Stimulated activated CD4-positive, alpha-beta T cell treated with anti-CD3 and anti-CD28 coated beads, TNF-alpha, amount 100 ng/mL, for 1 hour (primary cell): ENCODE measurements at places on chromosomes 5 and 9.
A peak's percentile ranks its signal among the peaks of the same experiment; 100 is the strongest.

DNA sequence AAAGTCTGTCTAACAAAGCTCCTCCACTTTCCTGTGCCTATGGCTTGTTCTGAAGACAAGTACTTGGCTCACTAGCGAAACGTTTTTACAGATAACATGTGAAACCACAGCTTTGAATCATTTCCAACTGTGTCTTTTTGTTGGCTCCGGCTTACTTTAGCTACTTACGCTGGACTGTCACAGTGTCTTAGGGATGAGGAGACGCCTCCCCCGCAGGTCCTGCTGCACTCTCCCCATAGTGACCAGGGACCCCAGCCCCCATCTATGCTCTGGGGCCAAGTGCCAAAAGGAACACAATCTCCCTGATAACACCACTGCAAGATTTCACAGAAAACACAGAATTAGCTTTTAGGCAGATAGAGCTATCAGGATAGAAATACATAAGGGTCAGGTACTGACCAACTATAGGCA is 219.1 kb downstream of the ADAMTS6 start:
- DNase-seq = no peak

GRCh38 chr9:89452561-89452960 is 45.4 kb downstream of the SEMA4D start:
- no peak for DNase-seq

DNA sequence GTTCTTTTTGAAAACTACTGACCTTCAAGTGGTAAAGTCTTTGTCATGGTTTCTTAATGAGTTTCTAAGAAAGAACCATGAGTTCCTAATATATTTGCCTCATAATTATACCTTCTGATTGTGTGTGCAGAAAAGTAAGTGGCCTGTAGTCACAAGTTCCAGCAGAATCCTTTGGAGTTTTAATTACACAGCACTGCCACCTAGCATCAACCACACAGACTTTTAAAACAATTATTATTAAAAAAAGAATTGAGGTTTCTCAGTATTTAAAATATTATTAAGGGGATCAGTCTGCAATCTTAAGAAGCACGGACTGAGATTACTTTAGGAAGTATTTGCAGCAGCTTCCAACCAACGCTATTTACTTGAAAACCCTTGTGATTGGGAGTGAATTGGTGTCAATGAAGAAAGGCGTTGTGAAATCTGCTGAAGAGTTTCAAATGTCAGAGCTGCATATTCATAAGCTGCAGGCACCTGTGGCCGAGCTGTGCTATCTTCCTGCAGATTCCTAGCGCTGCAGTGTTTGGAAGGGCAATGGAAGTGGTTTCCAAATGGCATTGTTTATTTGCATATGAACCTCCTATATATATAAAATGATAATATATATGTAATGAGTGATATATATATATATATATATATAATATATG is 1074.2 kb upstream of the WWC1 start:
- no peak for DNase-seq

- DNase-seq = no peak
Measured at GRCh38 chr9:31174681-31175080, 1209.8 kb upstream of the ACO1 start.

- DNase-seq = no peak
Measured at GRCh38 chr5:75234251-75234650, 2.4 kb downstream of the ANKRD31 start.

DNA sequence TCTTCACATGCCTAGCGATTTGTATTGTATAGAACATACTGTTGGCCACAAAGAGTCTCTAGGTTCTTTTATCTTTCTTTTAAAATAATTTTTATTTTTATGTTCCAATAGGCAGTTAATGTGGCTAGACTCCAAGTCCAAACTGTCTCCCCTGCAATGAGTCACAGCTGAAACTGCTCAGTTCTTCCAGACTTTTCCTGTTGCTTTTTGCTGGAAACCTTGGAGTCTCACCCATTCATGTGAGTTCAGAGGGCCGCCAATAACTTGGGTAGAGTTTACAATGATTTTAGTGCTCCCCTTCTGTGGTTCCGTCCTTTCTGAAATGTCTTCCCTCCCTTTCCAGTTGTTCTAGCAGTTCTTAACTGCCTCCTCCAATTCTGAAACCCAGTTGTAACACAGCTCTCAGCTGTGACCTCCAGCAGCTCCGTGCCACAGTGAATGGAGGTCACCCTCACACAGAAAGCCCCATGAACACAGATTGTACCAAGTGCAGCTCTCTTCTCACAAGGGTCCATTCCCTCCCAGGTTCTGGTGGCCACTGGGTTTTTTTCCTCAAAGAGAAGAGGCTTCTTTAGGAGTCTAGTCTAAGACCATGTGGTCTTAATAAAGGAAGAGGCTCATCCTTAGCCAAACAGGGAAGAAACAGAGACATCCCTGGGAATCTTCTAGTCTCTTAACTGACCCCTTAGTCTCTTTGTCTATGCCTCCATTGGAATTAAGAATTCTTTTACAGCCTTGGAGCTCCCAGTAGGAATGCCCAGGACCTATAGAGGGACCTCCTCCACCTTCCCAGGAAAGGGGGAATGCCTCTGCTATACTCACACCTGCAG is 198.5 kb downstream of the SPOCK1 start:
- DNase-seq = no peak

GRCh38 chr9:132585954-132586829 is 3.8 kb downstream of the BARHL1 start:
- no peak for DNase-seq

- DNase-seq = no peak
Measured at GRCh38 chr5:92435781-92436180, 1052.7 kb upstream of the ARRDC3 start.

- DNase-seq = no peak
Measured at GRCh38 chr5:154351566-154351965, 94.2 kb upstream of the SAP30L start.

DNA sequence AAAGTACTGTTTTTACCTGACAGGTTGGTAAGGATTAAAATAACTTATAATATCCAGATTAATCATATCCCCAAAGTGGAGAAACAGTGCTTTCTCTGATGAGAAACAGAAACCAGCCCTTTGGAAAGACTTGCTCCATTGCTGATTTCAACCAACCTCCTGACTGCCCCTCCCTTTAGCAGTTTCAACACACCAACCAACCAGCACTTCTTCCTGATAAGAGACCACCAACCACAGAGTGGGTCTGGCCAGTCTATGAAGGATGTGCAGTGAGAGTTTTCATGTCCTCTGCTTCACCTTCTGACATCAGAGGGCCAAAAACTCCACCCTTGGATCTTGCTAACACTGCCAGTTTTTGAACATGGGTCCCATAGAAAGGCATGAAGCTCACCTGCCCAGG is 28.1 kb downstream of the RIGI start:
- DNase-seq = no peak

DNA sequence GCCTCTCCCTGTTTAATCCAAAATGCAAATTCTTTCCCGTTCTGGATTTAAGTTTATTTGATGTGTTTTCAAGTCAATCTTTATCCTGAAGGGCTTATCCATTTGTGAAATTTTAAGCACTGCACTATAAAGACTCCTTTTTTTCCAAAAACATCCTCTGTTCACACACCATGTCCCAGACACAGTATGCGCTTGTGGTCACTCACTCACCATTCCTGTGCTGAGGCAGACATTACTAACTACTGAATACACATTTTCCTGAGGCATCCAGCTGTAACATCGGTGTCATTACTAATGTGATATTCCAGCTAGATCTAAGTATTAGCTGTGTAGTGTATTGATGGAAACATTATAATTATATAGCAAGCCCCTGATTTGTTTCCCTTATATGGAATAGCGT is 298.4 kb downstream of the KCTD16 start:
- no peak for DNase-seq

DNA sequence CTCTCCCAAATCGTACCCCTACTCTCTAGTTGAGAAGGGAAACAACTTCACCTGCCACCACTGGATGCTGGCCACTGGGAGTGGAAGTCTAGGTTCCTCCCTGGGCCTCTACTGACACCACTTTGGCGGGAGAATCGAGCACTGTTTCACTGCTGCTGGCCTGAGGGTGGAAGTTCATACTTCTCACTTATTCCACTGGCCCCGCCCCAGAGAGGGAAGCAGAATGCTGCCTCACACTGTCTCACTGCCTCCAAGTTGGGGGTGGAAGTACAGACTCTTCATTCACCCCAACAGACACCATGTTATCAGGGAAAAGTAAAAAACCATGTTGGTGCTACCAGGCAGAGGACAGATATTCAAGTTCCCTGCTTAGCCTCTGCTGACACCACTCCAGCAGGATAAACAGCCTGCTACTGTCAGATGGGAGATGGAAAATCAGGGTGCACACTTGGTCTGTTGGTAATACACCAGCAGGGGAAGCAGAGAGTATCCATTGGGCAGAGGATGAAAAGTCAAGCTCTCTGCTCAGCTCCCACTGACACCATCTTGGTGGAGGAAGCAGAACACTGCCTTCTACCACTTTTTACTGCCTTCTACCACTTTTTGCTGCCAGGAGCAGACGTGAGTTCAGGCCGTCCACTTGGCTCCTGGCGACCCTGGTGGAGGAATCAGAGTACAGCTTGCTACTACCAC is 159.4 kb downstream of the SIL1 start:
- DNase-seq = no peak

DNA sequence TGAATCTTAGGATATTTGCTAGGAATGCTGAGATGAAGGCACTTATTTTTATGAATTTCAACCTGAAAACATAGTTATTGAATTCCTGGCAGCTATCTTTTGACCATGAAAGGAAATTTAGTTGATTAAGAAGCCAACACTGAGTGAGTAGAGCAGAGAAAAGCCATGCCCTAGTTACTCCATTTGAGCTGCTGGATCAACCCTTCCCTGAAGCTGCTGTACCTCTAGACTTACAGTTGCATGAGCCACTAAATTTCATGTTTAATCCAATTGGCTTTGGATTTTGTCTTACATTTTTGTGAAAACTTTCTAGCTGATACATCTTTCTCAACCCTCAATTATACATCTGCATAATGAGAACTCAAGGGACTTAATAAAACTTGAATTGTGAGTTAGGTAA is 54.6 kb downstream of the CDC42SE2 start:
- DNase-seq = no peak

DNA sequence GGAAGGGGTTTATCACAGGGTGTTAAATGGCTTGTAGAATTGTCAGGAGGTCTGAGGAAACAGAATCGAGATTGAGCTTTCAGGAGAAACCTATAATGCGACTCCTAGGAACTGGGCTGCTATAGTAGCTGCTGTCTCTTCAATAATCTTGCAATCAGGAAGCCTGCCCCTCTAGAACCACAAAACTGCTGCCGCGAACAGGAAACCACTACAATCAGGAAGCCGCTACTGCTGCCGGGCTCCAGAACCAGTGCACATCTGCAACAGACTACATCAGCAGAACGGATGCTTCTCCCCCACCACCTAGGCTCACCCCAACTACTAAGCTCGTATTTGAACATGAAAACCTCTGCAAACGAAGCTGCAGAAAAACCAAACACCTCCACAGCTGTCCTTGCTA is 31.6 kb downstream of the TNFSF8 start:
- no peak for DNase-seq

DNA sequence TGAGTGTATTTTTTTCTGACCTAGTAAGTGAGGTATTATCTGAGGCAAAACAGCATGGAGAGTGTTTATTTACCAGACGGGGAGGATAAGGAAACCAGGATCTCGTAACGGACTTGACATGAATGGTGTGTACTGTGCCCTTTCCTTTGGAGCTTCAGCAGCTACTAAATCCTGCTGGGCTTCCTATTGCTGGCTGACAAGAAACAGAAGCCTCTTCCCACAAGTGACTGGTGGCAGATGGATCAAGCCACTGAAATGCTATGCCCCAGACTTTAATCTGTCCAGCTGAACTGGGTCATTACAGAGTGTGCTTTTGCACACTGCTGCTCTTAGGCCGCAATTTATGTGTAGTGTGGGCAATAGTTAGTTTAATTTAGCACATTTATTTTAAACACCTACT is 162.7 kb upstream of the MRPS30 start:
- DNase-seq = no peak

- DNase-seq = no peak
Measured at GRCh38 chr5:80041527-80041926, 6.4 kb downstream of the THBS4 start.

DNA sequence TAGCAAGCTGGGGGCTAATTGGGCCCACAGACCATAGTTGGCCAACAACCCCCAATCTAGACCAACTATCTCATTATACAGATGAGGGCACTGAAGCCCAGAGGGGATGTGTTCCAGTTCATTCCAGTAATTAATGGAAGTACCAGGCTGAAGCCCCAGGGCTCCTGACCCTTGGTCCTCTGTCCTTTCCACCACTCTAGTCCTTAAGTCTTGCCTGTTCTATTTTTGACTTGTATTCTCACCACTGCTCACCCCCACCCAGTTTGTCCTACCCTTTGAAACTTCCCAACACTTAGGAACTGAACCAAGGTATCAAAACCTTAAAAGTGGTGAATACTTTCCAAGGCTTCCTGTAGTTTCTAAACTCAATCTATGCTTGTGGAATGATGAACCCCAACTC is 407.4 kb downstream of the ENC1 start:
- DNase-seq = no peak

GRCh38 chr9:18783909-18784308 is 249.1 kb downstream of the SAXO1 start:
- no peak for DNase-seq

- peak; percentile 17 for DNase-seq
Measured at GRCh38 chr5:126449751-126450271, 26.6 kb downstream of the GRAMD2B start.

GRCh38 chr9:136140046-136140445 is 21.4 kb upstream of the TMEM250 start:
- no peak for DNase-seq

DNA sequence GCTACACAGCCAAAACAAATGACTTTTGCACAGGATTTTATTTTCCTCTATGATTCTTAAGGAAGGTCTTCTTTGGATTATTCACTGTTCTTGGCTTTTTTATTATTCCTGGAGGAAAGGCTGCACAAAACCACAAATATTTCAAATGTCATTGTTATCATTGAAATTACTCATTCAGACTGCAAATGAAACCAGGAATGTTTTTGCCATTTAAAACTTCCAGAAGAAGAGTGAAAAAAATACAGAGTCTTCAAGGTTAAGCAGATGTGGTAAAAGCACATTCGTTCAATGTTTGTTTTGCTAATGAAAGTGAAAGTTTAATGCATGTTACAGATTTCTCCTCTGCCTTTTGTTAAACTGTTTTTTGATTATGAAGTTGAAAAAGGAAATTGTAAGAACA is 238.2 kb downstream of the TLE4 start:
- DNase-seq = no peak

GRCh38 chr5:41368158-41368557 is 142.2 kb downstream of the PLCXD3 start:
- no peak for DNase-seq

DNA sequence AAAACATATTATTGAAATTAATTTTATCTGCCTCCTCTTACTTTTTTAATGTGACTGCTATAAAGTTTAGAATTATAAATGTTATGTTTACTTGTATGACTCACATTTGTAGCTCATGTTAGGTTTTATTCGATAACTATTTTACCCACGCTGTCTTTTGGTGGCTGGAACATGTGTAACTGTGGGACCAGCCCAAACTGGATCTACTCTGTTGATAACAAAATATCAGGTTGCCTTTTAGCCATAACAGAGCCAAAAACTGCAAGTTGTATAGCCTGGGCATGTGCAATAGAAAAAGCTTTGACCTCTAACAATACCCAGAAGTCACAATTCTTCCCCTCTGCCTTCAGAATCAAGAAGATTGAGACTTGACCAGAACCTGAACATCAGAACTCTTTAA is 356.5 kb downstream of the PRELID2 start:
- no peak for DNase-seq

- no peak for DNase-seq
Measured at GRCh38 chr9:15469406-15469805, 41.4 kb downstream of the PSIP1 start.
